Activated CD8-positive, alpha-beta memory T cell treated with anti-CD3 and anti-CD28 coated beads, Interleukin-2, amount 10 ng/mL, durations not matched to agents 7 days and 5 days (primary cell): ENCODE measurements at places on chromosomes 5 and 9.
A peak's percentile ranks its signal among the peaks of the same experiment; 100 is the strongest.

DNA sequence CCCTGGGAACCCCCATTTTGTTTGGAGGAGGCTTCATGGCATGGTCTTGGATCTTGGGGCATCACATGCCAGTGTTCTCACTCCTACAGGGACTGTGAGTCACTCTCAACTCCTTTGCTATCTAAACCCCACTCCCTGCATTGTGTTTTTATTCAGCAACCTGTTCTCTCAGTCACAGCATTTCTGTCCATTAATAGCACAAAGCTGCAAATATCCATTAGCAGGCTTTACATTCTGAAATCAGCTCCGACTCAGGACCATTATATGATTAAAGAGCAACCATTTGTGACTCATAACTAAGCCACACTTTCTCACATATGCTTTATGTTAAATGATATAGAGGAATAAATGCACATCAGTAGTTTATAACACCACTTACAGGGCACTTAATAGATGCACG is 462.1 kb upstream of the BRINP1 start:
- H3K4me3 ChIP-seq, result no peak overlapping the region
- H3K36me3 ChIP-seq, result no peaks in the 10 kb centered on the region
- no peak for DNase-seq

DNA sequence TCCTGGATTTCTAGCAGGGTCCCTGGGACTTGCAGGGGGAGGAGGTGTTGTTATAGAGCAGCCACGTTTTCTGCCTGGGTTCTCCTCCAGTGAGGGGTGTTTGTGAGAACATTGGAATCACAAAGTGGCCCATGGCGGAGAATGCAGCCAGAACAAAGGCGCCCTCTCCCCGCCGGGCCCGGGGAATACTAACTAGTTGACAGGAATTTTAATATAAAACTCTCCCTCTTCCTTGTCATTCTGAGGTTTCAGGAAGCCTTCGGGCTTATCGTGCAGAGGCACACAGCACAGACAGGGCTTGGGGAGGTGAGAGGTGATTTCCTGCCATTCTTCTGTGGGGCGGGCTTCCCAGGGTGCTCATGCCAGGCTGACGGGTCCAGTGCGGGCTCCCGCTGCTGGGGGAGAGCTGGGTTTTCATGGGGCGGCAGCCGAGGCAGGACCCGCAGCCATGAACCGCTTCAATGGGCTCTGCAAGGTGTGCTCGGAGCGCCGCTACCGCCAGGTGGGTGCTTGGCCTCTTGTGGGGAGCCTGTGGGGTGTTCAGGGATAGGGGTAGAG is 37.7 kb downstream of the RGS3 start:
- H3K36me3 ChIP-seq, result no peaks in the 10 kb centered on the region
- no peak overlapping the region for H3K4me3 ChIP-seq
- H3K27me3 ChIP-seq, result no peaks in the 10 kb centered on the region
- DNase-seq, result no peak

- no peak overlapping the region for H3K27ac ChIP-seq
- H3K4me1 ChIP-seq, result no peaks in the 10 kb centered on the region
- no peaks in the 10 kb centered on the region for H3K36me3 ChIP-seq
- no peaks in the 10 kb centered on the region for H3K27me3 ChIP-seq
- no peak overlapping the region for H3K4me3 ChIP-seq
Measured at GRCh38 chr9:18923167-18923566, 109.8 kb downstream of the SAXO1 start.

DNA sequence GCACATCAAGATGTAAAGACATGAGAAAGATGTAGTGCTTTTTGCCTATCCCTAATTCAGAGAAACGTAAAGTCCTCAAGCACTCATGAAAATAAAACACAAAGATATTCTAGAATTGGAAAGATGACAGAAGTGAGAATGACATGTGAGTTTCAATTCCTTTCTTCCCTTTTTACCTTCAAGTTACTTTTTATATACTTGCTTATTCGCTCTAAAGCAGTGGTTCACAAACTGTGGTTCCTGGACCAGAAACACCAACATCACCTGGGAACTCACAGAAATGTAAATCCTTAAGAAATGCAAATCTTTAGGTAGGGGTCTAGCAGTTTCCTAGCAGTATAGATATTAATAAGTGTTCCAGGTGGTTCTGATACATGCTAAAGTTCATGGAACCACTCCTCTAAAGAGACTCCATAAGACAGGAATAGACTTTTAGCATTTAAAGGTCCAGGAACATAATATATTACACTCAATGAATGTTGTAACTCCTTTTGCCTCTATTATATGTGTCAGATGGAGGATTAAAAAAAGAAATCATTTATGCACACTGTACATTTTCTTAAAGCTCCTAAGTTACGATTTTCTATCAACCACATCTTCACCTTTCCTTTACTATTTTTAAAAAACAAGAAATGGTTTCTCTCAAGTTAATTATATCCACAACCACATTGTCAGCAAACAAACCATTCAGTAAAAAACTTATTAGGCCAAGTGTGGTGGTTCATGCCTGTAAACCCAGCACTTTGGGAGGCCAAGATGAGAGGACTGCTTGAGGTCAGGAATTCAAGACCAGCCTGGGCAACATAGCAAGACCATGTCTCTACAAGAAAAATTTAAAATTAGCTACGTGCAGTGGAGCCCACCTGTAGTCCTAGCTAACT is 39.9 kb downstream of the ERP44 start:
- H3K27ac ChIP-seq, result no peak overlapping the region
- H3K4me3 ChIP-seq, result no peak overlapping the region
- no peak for DNase-seq

DNA sequence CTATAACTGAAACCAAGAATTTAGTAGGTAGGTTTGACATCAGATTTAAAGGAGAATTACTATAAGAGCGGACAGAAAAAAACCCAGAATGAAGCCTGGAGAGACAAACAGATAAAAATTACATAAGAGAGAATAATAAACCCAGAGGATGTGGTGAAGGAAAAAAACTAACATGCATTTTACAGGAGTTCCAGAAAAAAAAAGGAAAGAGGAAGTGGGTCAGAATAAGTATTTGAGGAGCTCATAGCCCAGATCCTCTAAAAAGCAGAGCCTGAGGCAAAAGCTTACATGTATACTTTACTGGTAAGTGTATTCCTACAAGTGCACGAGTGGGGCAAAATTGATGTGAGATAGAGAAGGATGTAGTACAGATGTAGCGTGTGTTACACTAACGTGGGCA is 43.1 kb upstream of the NAA35 start:
- H3K4me3 ChIP-seq, result no peak overlapping the region
- H3K27me3 ChIP-seq, result no peaks in the 10 kb centered on the region
- H3K27ac ChIP-seq, result no peak overlapping the region
- no peak for DNase-seq
- no peaks in the 10 kb centered on the region for H3K36me3 ChIP-seq

- no peaks in the 10 kb centered on the region for H3K36me3 ChIP-seq
- no peak for DNase-seq
- H3K4me1 ChIP-seq, result peaks cover 47% of the 10 kb centered on the region
- no peak overlapping the region for H3K27ac ChIP-seq
Measured at GRCh38 chr5:172835290-172835993, 1.4 kb downstream of the ERGIC1 start.

GRCh38 chr5:32047056-32047455 is 127.1 kb downstream of the GOLPH3 start:
- H3K4me1 ChIP-seq, result no peaks in the 10 kb centered on the region
- no peak overlapping the region for H3K4me3 ChIP-seq
- DNase-seq, result no peak
- H3K27ac ChIP-seq, result no peak overlapping the region
- H3K27me3 ChIP-seq, result peaks cover 3% of the 10 kb centered on the region
- no peaks in the 10 kb centered on the region for H3K36me3 ChIP-seq

GRCh38 chr5:123943151-123943550 is 431.2 kb downstream of the CSNK1G3 start:
- no peak overlapping the region for H3K27ac ChIP-seq
- no peak overlapping the region for H3K4me3 ChIP-seq
- no peak for DNase-seq
- no peaks in the 10 kb centered on the region for H3K27me3 ChIP-seq

- no peaks in the 10 kb centered on the region for H3K27me3 ChIP-seq
- peaks cover 40% of the 10 kb centered on the region for H3K4me1 ChIP-seq
- H3K4me3 ChIP-seq, result no peak overlapping the region
- no peak for DNase-seq
- H3K27ac ChIP-seq, result no peak overlapping the region
Measured at GRCh38 chr9:94081435-94081834, 2.8 kb upstream of the PTPDC1 start.

- no peaks in the 10 kb centered on the region for H3K36me3 ChIP-seq
- no peak overlapping the region for H3K4me3 ChIP-seq
- peak; percentile 41 for DNase-seq
- no peak overlapping the region for H3K27ac ChIP-seq
- peaks cover 15% of the 10 kb centered on the region for H3K27me3 ChIP-seq
Measured at GRCh38 chr5:159826351-159827214, 89.7 kb upstream of the ADRA1B start.

DNA sequence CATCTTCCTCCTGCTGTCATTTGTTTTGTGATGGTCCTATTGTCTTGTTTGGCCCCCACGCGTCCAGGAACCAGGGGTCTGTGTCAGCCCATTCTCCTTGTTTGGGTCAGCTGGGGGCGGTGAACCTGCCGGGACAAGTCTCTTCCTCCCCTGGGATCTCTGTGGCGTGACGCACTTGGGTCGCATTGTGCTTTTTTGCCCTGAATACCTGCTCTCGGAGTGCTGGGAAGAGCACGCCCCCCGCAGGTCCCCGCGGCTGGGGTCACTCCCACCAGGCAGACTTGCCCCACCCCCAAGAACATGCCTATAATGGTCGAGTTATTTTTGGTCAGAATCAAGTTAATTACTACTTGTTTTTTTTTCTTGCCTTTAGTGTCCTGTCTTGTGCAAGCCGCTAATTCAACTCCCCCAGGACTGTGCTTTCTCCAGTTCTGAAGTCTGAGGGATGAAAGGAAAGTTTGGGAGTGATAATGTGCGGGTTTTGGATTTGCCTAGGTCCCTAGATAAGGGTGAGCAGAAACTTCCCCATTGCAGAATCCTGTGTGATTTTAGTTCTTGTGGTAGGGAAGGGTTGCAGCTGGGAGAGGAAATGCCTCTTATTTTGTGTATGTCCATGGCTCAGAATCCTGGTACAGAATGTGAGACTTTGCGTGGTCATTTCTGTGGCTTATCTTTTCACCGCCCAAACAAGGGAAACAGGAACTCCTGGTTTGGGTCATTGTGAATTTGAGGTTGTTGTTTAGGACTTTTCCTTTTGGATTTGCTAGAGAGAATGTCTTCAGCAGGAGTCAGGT is 789 bp downstream of the ACER2 start:
- H3K36me3 ChIP-seq, result no peaks in the 10 kb centered on the region
- H3K4me1 ChIP-seq, result peaks cover 14% of the 10 kb centered on the region
- H3K27me3 ChIP-seq, result peaks cover 6% of the 10 kb centered on the region
- H3K27ac ChIP-seq, result peak overlapping the region; percentile 70
- DNase-seq, result no peak

DNA sequence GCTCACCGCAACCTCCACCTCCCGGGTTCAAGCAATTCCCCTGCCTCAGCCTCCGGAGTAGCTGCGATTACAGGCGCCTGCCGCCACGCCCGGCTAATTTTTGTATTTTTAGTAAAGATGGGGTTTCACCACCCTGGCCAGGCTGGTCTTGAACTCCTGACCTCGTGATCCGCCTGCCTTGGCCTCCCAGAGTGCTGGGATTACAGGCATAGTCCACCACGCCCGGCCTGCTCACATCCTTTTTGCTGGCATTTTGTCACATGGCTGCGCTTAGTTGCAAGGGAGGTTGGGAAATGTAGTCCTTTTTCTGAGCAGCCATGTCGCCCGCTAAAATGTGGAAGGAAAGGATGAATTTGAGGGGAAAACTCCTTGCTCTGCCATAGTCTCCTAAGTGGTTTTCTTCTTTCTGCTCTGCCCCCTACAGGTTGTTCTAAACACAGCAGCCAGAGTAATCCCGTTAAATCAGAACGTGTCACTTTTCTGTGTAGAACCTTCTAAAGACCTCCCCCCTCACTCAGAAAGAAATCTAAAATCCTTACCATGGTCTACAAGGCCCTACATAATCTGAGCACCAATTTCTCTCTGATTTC is 57.8 kb upstream of the HSPA9 start:
- H3K27ac ChIP-seq, result no peak overlapping the region
- peaks cover 3% of the 10 kb centered on the region for H3K4me1 ChIP-seq
- no peak for DNase-seq
- no peak overlapping the region for H3K4me3 ChIP-seq
- H3K27me3 ChIP-seq, result peaks cover 34% of the 10 kb centered on the region

DNA sequence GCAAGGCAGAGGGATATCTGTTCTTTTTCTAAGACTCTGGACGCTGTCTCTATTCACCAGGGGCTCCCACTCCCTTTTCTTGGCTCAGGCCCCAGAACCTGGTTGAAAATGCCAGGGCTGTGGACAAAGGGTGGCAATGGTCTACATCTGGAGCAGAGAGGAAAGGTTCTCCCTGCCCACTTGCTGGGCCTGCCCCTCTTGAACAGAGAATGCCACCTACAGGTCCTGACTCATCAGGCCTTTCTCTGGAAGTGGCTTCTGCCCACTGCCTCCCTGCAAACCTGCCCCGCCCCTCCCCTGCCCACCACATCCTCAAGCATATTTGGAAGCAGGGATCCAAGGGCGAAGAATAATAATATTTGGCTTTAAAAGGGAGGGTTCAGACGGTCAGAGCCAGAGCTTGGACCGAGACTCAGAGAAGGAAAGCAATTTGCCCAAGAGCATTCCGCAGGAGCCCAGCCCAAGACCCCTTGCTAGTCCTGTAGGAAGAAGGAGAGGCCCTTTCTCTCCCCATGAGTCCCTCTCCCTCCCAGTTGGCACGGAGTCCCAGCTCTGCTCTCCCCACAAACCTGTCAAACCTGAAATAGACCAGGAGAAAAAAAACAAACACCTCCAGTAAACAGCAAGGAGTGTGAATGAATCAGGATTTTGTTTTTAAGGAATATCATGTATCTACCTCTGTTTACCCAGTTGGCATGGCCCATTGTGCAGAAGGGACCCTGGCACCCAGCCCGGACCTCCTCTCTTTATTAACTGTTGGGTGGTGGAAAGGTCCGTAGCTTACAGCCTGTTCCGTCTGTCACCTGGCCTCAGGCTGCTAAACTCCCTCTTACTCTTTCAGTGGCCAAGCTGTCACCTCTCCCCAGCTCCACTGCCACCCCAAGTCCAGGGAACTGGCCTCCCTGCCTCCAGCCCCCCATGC is 37.7 kb upstream of the STXBP1 start:
- no peak overlapping the region for H3K4me3 ChIP-seq
- DNase-seq, result no peak
- H3K27me3 ChIP-seq, result no peaks in the 10 kb centered on the region
- H3K4me1 ChIP-seq, result peaks cover 68% of the 10 kb centered on the region
- H3K27ac ChIP-seq, result peak overlapping the region; percentile 40

DNA sequence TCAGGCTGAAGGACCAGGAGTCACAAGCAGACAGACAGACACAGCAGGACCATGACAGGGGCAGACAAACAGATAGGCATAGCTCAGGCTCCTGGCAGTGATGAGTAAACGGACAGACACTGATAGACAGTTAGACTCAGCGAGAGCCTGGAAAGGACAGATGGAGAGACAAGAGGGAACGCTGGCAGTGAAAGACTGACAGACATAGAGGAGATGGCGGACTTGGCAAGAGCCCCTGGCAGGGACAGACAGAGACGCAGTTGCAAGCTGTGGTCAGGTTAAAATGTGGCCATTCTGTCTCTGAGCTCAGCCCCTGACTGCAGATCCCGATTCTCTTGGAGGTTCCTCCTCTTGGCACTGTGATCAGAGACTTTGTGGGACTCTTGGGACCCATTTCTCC is 13.6 kb downstream of the CSF2 start:
- H3K36me3 ChIP-seq, result peaks cover 2% of the 10 kb centered on the region
- H3K27me3 ChIP-seq, result no peaks in the 10 kb centered on the region
- DNase-seq, result no peak
- H3K27ac ChIP-seq, result no peak overlapping the region
- peaks cover 45% of the 10 kb centered on the region for H3K4me1 ChIP-seq
- no peak overlapping the region for H3K4me3 ChIP-seq

GRCh38 chr5:147565524-147565923 is 55.7 kb upstream of the DPYSL3 start:
- H3K4me1 ChIP-seq, result no peaks in the 10 kb centered on the region
- H3K27me3 ChIP-seq, result no peaks in the 10 kb centered on the region
- H3K4me3 ChIP-seq, result no peak overlapping the region
